ENCODE measurements at places on chromosomes 11 and 22.

DNA sequence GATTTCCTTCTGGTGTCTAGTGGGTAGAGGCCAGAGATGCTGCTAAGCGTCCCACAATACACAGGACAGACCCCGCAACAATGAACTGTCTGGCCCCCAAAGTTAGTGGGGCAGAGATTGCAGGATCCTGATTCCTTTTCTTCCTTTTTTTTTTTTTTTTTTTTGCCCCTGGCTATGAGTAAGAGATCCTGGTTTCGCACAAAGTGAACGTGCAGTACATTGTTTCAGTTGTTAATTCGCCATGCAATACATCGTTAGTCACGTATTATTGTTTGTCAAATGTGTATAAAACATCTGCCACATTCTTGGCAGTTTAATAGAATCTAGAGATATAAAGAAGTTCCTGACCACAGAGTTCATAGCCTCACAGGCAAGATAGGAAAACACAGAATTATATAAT, 20.2 kb downstream of the ST3GAL4 start:
- no peak for DNase-seq

GRCh38 chr22:17913801-17914347, 110.5 kb downstream of the MICAL3 start:
- no peak for DNase-seq

GRCh38 chr11:35334385-35335090, 84.8 kb downstream of the SLC1A2 start:
- no peak for DNase-seq

GRCh38 chr11:36425561-36426081, 84.5 kb downstream of the TRAF6 start:
- DNase-seq = no peak

DNA sequence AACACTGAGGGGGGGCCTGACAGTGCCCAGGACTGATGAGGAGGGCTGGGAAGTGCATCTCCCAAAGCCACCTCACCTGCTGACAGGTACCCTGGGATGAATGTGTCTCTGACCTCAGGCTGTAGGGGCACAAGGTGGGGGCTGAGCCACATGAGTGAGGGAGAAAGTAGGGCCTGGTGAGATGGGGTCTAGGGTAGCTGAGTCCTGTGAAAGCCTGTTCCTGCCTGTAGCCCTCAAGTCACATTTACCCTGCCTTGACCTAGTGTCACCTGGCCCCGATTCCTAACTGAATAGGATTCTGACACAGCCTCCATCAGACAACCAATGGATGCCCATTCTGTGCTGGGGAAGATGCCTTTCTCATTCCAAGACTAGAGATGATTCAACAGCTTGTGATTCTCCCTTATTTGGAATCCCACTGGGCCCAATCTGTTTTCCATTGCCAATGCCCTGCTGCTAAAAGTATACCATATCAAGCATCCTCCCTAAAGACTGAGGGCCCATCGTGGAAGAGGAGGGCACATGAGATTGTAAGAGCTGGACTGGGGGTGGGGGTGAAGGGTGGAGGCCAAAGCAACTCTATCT, 11.1 kb upstream of the RFPL1 start:
- no peak for DNase-seq

DNA sequence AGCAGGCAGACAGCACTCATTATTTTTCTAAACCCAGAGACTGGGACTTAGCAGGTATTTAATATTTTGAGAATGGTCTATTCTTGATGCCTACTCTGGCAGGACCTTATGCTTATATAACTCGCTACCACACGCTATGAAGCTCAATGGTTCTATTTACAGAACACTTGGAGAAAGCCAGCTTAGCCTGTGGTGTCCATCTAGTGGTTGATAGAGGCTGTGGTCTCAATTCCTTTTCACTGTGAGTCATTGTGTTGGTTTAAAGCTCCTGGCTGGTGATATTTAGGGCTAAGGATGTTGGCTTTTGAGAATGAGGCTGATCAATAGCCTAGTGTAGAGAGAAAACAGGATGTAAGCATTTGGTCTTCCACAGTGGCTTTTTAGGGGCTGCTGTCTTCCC, 206.4 kb downstream of the DBX1 start:
- DNase-seq = peak; percentile 33

DNA sequence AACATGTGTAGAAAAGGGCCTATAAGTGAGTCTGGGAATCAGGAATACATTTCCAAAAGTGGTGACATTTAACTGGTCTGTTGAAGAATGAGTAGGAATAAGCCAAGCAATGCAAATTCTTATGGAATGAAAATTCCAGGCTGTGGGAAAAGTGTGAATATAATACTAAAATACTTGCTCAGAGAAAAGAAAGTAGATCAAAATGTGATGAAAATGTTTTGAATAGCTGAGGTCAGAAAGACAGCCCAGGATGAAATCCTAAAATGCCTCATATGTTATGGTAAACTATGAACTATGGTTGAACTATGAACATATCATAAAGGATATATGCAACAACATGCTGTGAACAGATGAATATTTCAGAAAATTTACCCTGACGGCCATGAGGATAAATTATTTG, 688.3 kb upstream of the FAT3 start:
- DNase-seq = no peak
